ENCODE measurements at places on chromosomes 13 and 19.

- DNase-seq, result no peak
These were observed 27.5 kb downstream of the SPTBN4 start for GRCh38 chr19:40494191-40494838.

GRCh38 chr19:18419195-18419698 is at the start of gene SSBP4:
Gene SSBP4 (plus strand): TSS chr19:18419398. CDS start chr19:18419649, 251 bp downstream.
- DNase-seq, result peak; percentile 81

GRCh38 chr19:17599780-17600179 is 44.3 kb downstream of the COLGALT1 start:
- DNase-seq, result no peak

DNA sequence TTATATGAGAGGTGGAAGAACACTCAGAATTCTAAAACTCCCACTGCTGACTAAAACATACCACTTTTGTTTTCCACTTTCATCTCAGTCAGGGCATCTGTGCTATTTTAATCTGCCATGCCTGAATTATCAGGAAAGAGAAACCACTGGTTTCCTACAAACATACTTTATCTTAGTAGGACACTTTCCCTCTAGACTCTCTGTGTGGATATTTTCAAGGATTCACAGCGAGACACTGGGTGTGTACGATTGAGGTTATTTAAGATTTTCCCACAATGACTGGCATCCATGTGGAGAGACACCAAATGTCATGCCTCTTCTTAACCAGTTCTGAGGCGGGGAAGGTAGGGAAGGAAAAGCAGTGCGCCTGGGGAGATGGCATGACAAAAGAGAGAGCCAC is 212.2 kb downstream of the ENOX1 start:
- no peak for DNase-seq

GRCh38 chr13:27712421-27712820 is 79.9 kb upstream of the GSX1 start:
- DNase-seq, result no peak

- DNase-seq, result no peak
These were observed 82.6 kb downstream of the MAB21L1 start for GRCh38 chr13:35393886-35394285.
